Left ventricle myocardium inferior (tissue), 1 donor: ENCODE measurements at places on chromosomes 7 and 10.

DNA sequence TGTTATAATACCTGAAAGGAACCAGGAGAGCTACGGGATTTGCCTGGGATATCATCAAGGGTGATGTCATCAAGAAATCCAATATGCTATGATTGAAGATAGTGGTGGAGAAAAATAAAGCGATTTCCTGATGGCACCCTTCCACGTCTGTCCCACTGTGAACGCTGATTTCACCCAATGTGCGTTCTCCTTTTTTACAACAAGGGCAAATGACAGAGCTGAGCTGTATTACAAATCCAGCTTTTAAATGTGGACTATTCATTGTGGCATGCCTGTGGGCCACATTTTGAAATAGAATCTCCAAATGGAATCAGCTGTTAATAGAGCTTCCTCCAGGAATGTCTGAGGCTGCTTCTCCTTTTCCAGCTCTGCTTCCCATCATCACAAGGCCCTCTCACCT is 23.3 kb downstream of the SLC13A4 start:
- DNase-seq, result no peak

- no peak for DNase-seq
These were observed 85.4 kb downstream of the CDK14 start for GRCh38 chr7:90681336-90682022.

DNA sequence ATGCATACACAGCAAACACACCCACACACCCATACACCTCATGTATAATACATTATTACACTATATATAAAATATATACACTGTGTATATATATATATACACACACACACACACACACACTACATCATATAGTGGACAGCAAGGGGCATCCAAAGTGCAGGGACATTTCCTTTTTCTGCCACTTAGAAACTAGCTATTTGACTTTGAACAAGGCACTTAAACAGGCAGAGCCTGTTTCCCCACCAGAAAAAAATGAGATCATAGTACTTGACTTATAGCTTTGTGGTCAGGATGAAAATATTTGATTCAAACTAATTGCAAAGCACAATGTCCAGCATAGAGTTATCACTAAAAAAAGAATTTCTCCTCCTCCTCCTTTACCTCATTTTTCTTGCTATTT is 254.3 kb upstream of the NPVF start:
- DNase-seq, result no peak

- DNase-seq, result no peak
These were observed 30.2 kb downstream of the COBL start for GRCh38 chr7:51286401-51286800.

DNA sequence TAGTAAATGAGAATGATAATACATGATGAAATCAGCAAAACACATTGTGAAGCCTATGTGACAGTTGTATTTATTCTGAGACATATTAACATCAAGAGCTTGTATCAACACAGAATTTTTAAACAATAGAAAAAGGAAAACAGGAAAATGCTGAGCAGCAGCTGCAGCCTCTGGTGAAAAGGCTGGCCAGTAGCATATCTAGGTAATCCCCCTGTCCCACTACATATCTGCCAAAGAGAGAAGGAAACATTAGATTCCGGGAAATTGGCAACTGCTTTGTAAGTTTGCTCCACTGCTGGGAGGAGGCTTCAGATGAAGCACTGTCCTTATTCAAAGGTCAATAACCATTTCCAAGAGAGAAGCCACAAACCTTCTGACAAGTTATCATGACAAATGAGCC is 89.4 kb downstream of the RALA start:
- DNase-seq, result no peak

- DNase-seq, result no peak
These were observed 92.3 kb downstream of the BMS1 start for GRCh38 chr10:42874713-42875387.

DNA sequence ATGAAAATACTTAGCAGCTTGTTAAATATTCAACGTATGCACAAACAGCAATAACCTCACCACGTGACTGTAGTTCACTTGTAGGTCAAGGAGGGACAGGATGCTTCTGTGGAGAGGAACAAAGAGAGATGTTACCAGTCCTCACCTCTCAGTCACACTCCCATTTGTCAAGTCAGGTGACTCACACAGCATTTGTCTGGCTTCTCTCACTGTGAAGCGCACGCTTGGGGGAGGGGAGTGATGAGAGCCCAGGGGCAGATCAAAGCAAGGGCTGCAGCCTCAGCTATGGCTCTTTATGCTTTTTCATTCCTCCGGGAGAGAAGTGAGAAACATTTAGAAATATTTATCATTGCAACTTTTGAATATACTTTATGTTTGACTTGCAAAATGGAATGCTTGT is 2.9 kb upstream of the RBM20 start:
- DNase-seq, result peak; percentile 62

DNA sequence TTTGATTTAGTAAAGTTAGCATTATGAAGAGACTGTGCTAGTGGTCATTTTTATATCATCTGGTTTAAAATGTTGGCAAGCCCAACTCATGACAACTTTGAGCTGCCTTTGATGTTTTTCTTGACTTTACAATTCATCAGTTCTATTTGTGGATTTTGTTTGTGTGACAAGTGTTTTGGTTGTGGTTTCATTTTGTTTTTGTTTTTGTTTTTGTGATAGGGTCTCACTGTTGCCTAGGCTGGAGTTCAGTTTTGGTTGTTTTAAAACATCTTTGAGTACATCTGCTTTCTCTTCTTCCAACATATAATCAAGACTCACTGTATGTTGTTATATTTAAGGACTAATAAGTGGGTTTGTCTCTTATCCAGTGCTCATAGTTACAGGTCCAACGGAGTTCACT is 17.6 kb upstream of the SFR1 start:
- no peak for DNase-seq

DNA sequence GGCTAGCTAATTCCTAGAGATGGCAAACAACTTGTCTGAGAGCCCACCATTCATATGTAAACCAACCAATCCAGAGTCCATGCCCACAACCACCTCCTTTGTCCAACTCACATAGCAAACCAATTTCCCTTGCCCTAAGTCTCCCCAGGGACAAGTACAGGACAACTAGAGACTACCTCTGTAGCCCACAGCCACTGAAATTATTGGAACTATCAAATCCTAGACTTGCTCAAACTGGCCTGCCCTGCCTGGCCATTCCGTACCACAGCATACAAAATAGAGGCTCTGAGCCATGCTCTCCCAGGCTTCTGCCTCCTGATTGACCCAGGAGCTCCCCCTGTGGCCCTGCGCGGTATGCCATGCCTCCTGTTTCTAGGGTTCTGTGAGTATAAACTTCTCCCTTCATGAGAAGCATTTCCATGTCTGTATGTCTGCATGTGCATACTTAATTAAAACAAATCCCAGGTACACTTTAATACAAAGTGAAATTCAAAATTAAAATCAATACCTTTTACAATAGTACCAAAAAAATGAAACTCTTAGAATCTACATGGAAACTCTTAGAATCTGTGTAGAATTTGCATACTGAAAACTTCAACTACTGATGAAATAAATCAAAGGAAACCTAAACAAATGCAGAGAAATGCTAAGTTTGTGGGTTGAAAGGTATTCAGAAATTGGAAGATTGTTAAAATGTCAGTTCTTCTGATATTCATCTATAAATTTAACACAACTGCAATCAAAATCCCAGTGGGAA is 4.0 kb upstream of the HECW1 start:
- DNase-seq, result peak; percentile 44

DNA sequence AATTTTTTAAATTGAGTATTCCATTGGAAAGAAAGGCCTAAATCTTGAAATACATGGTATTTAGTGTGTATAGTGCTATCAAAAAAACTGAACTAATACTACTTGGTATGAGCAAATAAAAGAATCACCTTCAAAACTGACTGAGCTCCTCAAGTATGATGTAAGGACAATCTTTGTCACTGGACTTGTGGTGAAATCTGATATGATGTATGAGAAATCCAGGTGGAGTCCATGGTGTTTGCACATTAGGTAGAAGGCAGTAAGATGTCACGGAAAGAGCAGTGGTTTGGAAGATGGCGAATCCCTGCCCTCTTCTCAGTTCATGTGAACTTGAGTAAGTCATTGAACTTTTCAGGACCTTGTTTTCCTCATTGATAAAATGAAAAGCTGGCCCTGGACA is 62.1 kb upstream of the COL1A2 start:
- DNase-seq, result no peak

DNA sequence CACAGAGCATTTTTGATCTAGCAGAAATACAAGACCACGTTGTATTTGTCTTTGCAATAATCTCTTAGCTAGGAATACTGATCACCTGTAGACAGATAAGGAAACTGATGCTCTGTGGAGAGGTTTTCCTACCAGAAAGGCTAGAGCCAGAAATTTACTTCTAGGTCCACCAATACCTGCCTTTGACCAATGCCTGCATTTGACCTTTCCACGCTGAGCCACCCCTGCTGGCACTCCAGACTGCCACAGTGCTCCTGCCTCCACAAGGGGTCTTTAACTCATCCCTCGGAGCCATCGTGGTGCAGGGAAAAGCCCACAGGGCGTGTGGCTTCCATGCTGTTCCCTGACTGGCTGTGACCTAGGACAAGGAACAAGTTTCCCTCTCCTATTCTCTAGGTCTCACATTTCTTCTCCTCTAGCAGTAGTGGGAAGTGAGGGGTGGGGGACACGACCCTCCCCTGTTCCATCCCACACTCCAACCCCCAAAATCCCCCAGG is 1.5 kb upstream of the ELN start:
- no peak for DNase-seq

- no peak for DNase-seq
These were observed 24.5 kb upstream of the KCTD7 start for GRCh38 chr7:66604198-66604597.

DNA sequence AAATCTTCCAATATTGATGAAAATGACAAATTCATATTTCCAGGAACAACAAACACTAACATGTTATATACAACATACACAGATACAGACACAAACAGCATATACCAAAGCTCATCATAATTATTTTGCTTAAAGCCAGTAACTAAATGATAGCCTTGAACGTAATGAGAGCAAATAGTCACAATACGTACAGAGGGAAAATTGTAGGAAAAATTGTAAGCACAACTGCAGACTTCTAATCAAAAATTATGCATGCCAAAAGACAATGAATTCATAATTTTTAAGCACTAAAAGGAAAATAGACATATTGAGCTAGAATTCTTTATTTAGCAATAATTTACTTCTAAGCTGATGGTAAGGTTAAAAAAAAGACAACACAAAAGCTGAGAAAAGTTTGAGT is 1466.9 kb upstream of the CELF2 start:
- DNase-seq, result no peak

DNA sequence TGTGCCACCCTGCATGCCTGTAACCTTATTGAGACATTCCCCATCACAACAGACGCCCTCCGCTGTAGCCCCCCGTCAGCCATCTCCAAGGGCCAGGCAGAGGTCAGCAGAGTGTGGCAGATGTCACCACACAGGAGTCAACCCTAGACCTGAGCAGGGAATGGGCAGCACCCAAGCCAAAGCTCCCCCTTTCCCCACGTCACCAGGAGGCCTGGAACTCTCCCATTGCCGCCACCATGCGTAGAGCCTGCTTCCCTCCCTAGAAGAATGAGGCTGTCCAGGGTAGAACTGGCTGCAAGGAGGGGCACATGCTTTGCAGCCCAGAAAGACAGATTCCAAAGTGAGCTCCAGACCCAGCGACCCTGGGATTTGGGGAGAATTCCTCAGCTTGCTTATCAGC is 342.9 kb downstream of the TNS3 start:
- no peak for DNase-seq

GRCh38 chr7:5445981-5446594 is 22.5 kb upstream of the TNRC18 start:
- no peak for DNase-seq

GRCh38 chr10:35327790-35328403 is 8.4 kb upstream of the CCNY start:
- no peak for DNase-seq

- DNase-seq, result no peak
These were observed 21.2 kb upstream of the IGF2BP3 start for GRCh38 chr7:23491502-23491901.

DNA sequence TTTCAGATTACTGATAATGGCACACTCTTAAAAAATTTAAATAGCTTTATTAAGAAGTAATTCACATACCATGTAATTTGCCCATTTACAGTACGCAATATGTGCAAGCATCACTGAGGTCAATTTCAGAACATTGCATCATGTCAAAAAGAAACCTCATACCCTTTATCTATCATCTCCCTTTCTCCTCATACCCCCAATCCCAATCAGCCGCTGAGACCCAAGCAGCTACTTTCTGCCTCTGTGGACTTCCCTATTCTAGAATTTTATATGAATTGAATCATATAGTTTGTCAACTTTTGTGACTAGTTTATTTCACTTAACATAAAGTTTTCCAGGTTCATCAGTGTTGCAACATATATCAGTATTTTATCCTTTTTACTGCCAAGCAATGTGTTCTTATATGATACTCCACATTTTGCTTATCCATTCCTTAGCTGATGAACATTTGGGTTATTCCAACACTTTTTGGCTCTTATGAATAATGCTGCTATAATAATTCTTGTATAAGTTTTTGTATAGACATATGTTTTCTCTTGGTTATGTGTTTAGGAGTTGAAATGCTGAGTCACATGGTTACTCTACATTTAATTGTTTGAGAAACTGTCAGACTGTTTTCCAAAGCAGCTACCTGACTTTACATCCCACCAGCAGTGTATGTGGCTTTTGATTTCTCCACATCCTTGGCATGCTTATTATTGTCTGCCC is 26.9 kb upstream of the TPK1 start:
- DNase-seq, result no peak

- DNase-seq, result no peak
These were observed 182.1 kb downstream of the AUTS2 start for GRCh38 chr7:69780379-69780778.

DNA sequence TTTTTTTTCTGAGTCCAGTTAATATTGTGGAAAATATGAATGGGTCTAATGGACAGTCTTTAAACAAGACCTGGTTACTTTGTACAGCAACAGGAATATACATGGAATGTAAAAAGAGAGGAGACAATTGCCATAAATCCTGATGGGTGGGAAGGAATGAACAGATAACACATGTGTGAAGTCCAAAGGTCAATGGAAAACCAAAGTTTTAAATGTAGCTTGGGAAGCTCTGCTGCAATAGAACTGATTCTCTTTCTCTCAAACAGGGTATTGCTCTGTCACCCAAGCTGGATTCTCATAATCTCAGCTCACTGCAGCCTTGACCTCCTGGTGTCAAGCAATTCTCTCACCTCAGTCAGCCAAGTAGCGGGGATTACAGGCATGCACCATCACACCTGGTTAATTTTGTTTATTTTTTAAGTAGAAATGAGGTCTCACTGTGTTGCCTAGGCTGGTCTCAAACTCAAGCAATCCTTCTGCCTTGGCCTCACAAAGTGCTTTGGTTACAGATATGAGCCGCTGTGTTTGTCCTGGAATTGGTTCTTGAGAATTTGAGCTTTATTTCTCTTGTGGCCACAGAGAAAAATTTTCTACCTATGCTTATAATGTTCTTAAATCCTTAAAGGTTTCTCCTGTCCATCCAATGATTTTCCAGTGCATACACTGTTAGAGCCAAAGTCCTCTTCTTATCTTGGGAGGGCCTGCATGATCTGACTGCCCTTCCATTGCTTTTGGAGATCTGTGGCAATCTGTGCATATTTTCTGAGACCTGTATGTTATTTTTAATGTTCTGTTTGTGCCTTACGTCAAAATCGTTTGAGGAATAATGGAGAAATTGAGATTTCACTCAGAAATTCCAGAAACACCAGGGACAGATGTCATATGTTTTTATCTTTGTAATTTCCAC is 30.7 kb upstream of the ZNF92 start:
- no peak for DNase-seq

- DNase-seq, result no peak
These were observed 94.4 kb upstream of the SFMBT2 start for GRCh38 chr10:7505196-7505595.

- DNase-seq, result no peak
These were observed 7.8 kb downstream of the ITPRIP start for GRCh38 chr10:104330168-104331110.
